ENCODE measurements at places on chromosomes 4 and X.

DNA sequence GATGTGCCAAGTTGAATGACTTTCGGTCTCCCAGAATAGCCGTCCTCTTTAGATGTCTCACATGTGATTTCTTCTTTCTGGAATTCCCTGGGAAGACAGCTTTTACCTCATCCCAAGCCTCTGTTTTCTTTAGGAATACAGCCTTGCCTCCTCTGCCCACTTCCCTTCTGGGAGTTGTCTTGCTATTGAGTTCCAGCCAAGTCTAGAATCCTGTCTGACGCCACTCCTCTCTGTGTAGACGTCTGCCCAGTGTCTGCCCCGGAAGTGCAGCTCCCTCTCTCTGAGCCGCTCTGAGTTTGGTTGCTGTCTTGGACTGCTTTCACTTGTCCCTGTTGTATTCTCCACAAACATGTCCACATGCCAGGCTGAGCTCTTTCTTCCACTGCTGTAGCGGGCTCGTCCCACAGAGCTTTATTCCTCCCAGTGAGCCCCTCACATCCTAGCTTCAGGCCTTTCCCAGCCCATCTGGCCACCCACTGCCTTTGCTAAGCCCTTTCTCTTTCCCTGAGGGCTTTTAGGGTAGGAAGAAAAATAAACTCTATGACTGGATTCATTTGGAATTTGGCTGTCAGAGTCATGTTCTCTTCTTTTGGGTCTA, 9.0 kb upstream of the IGFBP7 start:
- no peak for DNase-seq

GRCh38 chr4:36332023-36332781, 50.8 kb downstream of the DTHD1 start:
- no peak for DNase-seq

DNA sequence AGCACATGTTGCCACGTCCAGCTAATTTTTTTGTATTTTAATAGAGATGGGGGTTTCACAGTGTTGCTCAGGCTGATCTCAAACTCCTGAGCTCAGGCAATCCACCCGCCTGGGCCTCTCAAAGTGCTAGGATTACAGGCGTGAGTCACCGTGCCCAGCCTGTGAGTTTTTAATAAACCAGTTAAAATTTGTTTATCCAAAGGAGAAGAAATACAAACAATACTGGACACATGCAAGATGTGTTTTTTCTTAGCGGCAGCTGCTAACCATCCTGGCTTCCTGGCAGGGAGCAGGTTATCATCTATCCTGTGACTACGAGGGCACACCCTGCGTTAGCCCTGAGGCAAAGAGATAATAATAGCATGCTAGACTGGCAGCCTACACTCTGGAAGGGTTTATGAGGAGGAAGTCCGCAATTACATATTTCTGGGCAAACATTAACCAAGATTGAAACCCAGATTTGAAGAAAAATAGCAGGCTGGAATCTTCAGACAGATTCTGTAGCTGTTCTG, 191.4 kb downstream of the SPRY1 start:
- DNase-seq = no peak

DNA sequence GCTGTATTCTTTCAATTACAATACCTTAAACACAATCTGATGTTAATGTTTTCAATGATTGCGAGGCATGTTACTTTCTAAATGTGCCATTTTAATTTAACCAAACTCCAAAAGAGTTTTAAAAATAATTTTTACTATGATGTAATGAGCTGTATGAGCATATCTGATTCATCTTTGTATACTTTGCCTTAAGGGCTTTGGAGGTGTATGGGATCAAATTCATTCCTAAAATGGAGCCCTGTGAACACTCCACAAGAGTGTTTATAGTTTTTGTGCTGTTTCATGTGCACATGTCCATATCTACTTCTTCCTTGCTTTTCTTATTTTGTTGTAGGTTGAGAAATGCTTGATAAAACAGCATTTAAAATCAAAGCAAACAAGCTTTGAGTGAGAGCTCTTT, 82.4 kb downstream of the ATP10D start:
- no peak for DNase-seq

DNA sequence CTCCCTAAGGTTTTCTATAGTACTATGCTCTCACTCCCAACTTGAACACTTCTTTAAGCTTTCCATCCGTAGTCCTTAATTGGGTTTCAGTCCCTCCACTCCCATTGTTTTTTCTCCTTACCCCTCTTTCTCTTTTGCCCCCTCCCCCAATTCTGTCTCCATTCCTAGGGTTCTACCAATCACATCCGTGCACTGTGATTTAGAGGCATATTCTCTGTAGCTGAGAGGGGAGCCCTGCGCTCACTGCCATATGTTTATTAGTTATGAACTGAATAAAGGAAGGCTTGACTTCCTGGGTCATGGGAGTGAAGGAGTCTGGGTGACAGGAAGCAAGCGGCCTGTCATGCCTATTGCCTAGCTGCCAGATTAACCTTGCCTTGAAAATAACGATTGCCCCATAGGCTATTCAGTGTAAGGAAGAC, 471 bp downstream of the MCTS1 start:
- no peak for DNase-seq

- no peak for DNase-seq
Observed at GRCh38 chr4:88062843-88063242, 55.4 kb downstream of the PKD2 start.

DNA sequence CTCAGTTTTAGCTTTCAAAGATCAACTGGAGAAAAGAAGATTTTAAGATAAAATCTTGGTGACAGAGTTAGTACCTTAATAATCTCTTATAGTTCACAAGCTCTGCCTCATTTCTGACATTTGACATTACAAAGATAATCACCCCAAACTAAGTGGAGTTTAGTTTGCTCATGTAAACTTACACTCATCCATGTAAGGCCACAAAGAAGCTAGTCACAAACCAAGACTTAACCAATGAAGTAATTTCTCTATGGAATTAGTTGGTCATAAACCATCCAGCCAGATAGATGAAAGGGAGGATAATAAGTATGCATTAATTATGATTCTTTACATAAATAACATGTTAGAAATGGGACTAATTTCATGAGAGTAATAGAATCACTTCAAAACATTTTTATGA, 159.2 kb downstream of the FAM13A start:
- no peak for DNase-seq

GRCh38 chr4:106864231-106864630, 171.9 kb downstream of the DKK2 start:
- no peak for DNase-seq

GRCh38 chr4:157075811-157076577, at the start of gene GLRB:
Gene GLRB, plus strand, starts transcription at chr4:157076150. Its CDS starts 1,875 bp downstream, at chr4:157078025.
- no peak for DNase-seq

- no peak for DNase-seq
Observed at GRCh38 chr4:10606483-10607155, 77.9 kb downstream of the CLNK start.

GRCh38 chr4:158195297-158195696, 15.0 kb upstream of the TMEM144 start:
- DNase-seq = no peak

DNA sequence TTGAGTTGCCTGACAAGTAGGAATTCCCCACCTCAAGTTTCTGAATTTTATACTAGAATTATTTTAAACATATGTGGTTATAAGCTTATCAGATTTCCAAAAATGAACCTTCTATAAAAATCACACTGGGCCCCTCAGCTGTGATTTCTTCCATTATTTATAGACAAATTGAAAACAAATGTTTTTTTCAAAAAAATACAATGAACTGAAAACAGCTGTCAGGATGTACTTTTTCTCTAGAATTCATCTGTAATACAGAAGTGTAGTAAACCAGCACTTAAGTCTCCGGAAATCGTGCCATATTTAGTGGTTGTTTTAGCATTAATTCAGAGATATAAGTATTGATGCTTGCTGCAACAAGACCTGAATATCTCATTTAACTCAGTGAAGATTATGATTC, 74.0 kb downstream of the SPRY1 start:
- no peak for DNase-seq

DNA sequence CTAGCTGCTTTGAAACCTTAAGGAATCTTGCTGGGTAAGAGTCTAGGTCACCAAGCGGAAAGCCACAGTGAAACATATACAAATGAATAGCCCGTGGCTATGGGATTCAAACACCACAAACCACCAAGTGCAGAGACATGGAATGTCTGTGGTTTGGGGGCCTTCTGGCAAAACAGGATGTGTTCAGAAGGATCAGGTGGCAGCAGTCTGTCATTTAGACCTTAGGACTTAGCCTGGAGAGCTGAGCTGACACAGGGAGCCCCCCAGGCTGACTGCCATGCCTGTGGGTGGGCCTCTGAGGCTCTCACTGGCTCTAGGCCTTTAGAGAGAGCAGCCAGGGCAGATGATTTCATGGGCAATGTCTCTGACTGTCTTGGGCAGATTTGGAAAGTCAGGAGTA, 225.6 kb downstream of the FBXW7 start:
- no peak for DNase-seq

DNA sequence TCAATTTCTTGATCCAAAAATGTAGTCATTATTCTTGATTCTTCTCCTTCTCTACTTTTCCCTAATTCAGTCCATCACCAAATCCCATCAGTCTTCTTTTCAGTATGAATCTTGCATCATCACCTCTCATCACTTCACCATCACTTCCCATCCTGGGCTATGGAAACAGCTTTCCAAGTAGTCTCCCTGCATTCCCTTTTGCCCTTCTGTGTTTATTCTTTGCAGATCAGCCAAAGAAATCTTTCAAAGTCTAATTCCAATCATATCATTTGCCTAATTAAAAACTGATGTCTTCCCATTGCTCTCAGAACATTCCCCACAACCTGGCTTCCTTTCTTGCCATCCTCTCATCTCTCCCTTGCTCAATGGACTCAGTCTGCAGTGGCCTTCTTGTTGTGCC, 201.7 kb upstream of the ADAMTS3 start:
- DNase-seq = no peak

- no peak for DNase-seq
Observed at GRCh38 chr4:93828995-93829819, 654 bp downstream of the ATOH1 start.

DNA sequence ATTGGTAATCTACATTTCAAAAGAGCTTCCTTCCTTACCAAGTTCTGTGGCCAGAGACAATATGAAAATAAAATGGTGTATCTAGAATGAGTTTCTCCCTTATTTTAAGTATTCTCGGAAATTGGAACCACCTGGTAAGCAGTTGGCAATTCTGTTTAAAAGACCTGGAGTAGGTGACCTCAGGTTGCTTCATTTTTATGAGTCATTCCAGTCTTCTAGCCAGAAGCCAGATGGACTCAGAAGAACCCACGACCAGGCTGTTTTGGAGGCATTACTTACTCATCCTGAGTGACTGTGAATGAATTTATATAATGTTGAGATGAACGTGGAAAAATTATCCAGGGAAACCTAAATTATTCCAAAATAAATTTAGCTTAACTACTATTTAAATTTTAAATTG, 9.1 kb downstream of the BMPR1B start:
- no peak for DNase-seq

- DNase-seq = no peak
Observed at GRCh38 chrX:24963823-24964222, 51.9 kb downstream of the ARX start.

- DNase-seq = no peak
Observed at GRCh38 chrX:68868902-68869800, 40.3 kb downstream of the EFNB1 start.

DNA sequence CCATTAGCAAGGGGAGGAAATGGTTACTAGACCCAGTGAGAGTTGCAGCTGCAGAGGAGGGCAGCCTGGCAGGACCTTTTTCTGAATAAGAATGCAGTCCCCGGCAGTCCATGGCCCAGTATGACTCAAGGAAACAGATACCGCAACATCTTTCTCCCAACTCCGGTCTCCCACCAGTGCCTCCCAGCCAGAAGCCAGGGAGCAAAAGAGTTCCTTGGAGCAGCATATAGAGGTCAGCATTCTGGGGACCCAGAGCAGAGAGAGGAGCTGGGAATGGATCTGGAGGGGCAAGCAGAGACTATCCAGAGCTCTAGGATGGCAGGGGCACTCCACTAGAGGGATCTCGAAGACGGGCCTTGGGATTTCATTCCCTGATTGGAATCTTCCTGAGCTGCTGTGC, 339.2 kb upstream of the AADAT start:
- DNase-seq = no peak

DNA sequence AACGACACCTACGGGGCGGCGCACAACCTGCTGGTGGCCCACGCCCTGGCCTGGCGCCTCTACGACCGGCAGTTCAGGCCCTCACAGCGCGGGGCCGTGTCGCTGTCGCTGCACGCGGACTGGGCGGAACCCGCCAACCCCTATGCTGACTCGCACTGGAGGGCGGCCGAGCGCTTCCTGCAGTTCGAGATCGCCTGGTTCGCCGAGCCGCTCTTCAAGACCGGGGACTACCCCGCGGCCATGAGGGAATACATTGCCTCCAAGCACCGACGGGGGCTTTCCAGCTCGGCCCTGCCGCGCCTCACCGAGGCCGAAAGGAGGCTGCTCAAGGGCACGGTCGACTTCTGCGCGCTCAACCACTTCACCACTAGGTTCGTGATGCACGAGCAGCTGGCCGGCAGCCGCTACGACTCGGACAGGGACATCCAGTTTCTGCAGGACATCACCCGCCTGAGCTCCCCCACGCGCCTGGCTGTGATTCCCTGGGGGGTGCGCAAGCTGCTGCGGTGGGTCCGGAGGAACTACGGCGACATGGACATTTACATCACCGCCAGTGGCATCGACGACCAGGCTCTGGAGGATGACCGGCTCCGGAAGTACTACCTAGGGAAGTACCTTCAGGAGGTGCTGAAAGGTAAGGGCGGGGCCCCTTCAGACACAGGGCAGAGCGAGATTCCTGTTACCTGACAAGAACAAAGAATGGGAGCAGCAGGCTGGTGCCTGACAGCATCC, 11.7 kb downstream of the RPL9 start:
- DNase-seq = no peak

- no peak for DNase-seq
Observed at GRCh38 chrX:56728752-56729151, 291 bp upstream of the NBDY start.

GRCh38 chr4:18961879-18962278, 940.3 kb upstream of the LCORL start:
- no peak for DNase-seq

DNA sequence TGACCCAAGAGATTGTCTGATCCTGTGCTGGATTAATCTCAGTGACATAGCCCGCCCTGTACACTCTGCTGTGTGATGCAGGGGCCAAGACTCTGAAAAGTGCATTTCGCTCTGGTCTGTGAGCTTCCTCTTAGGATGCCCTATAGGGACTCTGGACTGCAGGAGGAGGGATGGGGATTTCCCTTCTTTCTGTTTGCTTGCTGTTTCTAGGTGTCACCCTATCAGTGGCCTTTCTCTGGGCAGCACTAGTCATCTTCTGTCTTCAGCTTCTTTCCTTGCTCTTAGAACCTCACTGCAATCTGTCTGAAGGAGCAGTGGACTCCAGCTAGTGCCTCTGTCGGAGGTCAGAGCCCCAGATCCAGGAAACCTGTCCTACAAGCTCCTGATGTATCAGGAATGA, 34.5 kb upstream of the SCRG1 start:
- DNase-seq = no peak

- DNase-seq = no peak
Observed at GRCh38 chrX:151505796-151506195, 57.7 kb upstream of the PASD1 start.

DNA sequence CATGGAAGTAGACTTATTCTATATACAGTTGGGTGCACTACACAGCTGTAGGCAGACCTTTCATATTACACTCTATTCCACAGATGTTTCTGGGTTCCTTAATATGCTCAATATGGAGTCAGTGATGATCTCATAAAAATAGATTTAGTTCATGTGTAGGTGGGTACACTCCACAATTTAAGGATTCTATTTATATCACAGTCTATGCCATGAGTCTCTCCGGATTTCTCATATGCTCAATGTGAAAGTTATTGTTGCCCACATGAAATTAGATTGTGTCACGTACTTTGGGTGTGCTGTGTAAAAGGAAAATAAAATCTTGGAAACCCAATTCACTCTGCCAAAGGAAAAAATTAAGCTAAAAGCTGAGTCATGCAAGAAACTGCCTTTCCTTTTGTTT, 32.5 kb upstream of the TASL start:
- DNase-seq = no peak
